ENCODE measurements at places on chromosomes 4 and X.
A peak's percentile ranks its signal among the peaks of the same experiment; 100 is the strongest.

- no peak for DNase-seq
Observed at GRCh38 chr4:76279462-76279861, 27.1 kb upstream of the STBD1 start.

- no peak for DNase-seq
Observed at GRCh38 chr4:177771645-177772044, 329.4 kb upstream of the AGA start.

DNA sequence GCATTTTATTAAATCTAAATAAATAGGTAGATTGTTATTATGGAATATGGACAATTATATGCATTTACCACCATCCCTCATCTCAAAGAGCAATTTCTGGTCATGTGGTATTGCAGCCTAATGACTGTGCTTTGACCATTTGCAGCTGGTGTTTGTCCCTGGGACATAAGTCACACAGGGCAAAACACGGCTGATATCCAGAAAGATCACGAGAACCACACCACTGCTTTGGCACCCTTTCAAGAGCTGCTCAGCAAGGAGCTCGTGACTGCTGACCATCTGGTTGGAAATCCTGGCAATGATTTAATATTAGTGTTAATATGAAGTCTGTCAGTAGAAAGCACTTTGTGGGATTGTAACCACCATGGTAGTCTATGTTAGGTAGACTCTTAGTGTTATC lies 545.0 kb downstream of the GBA3 start:
- DNase-seq = no peak

DNA sequence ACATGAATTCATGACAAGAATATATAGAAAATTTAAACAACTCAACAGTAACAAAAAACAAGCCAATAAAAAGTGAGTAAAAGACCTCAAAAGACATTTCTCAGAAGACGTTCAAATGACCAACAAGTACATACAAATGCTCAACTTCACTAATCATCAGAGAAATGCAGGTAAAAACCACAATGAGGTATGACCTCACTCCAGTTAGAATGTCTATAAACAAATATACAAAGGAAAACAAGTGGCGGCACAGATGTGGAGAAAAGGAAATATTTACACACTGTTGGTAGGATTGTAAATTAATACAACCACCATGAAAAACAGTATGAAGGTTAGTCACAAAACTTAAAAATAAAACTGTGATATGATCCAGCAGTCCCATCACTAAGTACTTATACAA lies 1033.1 kb downstream of the RAPGEF2 start:
- no peak for DNase-seq

DNA sequence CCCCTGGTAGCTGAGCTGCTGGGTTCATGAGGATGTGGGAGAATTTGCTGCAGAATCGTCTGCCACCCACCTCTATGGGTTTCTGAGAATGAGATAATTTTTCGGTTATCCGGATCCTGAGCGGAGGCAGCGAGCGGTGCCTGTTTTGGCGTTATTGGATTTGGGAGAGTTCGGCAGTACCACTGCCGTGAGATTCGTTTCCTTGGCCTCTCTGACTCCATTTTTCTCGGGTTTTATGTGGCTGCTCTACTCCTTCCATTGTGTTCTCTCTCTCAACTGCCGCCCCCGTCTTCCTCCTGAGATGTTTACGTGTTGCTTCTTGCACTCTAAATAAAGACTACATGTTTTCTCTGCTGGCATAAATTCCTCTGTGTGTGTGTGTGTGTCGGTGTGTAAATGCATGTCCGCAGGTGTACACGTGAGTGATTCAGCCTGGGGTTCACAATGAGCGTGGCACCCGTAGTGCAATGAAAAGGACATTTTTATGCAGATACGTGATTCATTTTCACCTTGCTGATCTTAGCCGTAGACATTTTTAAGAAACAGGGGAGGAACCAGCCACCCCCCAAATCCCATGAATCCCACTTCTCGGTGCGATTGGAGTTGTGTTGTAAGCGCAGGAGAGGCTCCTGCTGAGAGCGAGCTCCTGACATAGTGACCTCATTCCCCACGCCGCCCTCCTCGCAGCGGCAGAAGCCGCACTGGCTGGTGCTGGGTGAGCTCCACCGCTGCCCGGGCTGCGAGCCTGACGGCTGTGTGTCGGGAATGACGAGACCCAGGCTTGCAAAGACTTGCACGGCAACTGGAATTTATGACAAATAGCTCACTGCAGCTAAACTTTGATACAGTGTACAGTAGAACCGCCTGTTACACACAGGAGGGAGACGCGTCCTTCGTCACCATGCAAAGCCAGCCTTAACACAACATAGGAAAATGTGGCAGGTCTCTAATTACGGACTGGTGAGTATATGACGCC lies 82.2 kb downstream of the STOX2 start:
- peak; percentile 80 for DNase-seq

DNA sequence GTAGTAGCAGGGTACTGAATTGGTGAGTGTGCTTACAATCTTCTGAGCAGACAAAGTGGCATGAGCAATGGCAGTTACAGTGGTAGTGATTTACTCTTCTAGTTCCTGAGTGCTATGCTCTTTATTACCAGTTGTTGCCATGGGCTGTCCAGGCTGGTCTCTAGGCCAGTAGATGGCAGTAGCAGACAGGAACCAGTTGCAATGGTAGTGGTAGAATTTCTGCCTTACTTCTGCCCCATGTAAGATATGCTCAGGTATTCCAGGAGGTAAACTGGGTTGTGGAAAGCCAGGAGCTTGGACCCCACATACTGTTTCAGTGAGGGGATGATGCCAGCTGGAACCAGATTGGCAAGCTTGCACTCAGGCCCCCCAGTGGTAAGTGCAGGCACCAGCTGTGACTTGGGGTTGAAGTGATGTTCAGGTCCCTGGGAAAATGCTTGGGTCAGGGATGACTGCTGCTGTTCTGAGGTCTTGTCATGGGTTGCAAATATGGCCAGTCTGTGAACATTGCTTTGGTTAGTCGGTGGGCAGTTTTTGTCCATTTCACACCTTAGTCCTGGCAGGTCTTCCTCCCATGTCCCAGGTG lies 63.0 kb upstream of the ZXDB start:
- DNase-seq = no peak

DNA sequence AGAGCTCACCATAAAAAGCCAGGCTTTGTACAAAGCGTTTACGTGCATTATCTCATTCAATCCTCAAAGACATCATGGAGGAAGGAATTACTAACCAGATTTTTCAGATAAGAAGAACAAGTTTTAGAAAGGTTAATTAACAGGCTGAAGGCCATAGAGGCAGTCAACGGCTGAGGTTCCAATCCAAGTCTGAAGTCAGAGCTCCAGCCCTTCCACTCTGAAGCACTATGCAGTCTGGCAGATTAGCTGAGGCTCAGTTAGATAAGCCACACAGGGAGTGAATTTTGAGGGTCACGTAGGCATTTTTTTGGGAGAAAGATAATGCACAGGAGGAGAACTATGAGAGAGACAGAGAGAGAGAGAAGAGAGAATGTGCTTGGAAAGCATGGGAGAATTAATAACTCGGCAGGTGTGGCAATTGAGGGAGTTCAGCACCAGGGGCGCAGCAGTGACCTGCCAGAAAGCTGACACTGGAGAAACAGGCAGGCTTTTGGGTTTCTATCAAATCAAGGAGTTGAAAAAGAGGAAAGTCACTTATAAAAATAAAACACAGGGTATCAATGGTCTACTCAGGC lies 116.5 kb upstream of the NAP1L5 start:
- peak; percentile 5 for DNase-seq

DNA sequence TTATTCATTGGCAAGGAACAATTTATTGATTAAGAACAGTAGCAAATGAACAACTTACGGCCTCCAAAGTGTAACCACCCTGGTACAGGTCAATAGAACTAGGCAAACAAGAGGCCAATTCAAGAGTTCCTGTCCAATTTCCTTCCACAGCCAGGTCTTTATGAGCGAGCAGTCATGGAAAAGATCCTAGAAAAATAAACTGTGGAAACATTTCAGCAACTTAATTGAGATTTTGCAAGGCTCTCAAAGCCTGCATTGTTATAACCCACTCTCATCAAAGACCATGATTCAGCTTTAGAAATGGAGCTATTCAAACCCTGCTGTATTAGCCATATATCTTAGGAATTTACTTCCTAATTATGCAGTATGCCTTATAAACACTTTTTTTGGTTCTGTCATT lies 43.6 kb downstream of the UNC5C start:
- DNase-seq = no peak

Measured in NCI-H1417 (cell line).